ENCODE measurements at places on chromosomes 2 and 18.

- no peak for DNase-seq
These were observed 45.7 kb downstream of the RALB start for GRCh38 chr2:120298173-120298835.

DNA sequence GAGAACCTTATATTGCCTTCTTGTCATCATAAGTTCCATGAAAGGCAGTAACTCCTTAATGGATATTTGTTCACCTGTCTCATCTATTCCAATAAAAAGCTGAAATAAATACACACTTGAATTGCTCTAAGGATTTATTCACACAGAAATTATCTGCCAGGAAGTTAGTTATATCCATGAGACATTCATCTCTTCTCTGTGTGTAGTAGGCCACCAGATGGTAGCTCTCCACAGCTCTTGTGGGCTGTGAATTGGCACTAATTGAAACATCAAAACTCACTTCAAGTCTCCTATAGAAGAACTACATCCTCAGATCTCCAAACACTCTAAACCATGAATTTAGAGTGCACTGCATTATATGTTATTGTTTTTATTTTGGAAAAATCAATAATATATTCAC is 189.6 kb downstream of the DSC3 start:
- DNase-seq, result no peak

DNA sequence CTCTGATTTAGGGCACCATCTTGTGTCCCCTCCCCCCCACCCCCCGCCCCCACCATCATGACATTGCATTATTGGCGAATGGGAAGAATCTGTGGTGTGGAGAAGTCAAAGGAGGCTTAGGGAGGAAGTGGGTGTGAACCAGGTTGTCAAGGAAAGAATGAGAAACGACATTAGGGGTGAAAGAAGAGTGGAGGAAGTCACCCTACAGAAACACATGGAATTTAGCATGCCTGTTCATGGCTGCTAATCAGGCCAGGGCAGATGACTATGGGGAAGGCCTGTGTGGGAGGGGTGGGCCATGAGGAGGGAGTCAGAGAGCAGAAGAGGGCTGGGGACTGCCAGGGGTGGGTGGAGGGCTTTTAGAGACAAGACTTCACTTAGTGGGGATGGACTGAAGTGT is 81.6 kb downstream of the AOX1 start:
- no peak for DNase-seq

- DNase-seq, result no peak
These were observed 5.1 kb downstream of the NFATC1 start for GRCh38 chr18:79400591-79401381.

GRCh38 chr2:38886063-38886462 is 3.6 kb upstream of the ARHGEF33 start:
- DNase-seq, result no peak

- no peak for DNase-seq
These were observed 125.6 kb upstream of the CDC42EP3 start for GRCh38 chr2:37797081-37797480.

DNA sequence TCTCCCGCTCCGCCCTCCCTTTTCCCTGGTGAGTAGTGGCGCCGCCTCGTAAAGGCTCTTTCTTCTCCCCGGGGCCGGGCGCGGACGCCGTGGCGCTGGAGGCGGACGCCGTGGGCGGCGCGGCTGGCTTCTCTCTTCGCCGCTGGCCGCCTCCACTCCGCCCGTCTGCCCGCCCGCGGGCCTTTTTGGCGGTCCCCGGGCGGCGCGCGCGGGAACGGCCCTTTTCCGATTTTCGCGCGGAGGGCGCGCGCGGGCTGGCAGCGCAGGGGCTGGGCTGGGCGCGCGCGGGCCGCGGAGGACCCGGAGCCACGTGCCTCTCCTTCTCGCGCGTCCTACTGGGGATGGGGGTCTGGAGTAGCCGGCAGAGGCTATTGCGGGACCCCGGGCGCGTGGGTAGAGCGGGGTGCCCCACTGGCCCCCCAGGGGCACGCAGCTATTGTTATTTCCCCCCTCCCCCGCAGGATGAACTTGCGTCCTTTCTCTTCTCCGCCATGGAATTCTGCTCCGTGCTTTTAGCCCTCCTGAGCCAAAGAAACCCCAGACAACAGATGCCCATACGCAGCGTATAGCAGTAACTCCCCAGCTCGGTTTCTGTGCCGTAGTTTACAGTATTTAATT is 472 bp downstream of the SLC20A1 start:
- DNase-seq, result peak; percentile 37

DNA sequence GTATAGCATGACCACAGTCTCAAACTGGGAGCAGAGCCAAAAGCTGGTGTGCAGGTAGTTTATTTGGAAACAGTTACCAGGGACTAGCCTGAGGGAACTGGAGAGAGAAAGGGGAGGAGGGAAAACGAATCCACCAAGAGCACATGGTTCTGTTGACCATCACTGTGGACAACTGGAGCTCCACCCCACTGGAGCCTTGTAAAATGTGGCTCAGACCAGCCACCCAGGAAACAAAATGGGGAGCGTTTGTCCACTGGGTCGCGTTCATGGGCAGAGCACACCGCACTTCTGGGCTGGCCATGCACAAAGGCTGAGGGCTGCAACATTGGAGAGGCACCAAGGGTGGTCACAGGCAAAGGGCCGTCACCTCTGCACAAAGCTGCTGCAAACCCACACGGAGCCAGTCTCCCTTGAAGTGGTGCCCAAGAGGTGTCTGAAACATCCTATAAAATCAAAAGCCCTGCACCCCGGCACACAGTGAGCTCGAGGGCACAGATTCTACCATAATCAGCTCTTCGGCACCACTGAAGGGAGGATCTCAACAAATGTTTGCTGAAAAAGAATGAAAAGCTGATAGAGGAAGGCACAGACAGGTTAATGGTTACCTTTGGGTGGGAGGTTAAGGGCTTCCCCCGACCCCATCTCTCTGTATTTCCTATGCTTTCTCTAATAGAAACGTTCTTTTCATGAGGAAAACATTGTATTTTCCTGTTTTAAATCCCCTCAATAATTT is 192.9 kb downstream of the INHBB start:
- no peak for DNase-seq

GRCh38 chr2:207584952-207585351 is 40.2 kb downstream of the METTL21A start:
- no peak for DNase-seq
